ENCODE measurements at places on chromosomes 7 and 10.

GRCh38 chr7:46934198-46934825 lies 647.6 kb downstream of the TNS3 start:
- DNase-seq, result no peak

DNA sequence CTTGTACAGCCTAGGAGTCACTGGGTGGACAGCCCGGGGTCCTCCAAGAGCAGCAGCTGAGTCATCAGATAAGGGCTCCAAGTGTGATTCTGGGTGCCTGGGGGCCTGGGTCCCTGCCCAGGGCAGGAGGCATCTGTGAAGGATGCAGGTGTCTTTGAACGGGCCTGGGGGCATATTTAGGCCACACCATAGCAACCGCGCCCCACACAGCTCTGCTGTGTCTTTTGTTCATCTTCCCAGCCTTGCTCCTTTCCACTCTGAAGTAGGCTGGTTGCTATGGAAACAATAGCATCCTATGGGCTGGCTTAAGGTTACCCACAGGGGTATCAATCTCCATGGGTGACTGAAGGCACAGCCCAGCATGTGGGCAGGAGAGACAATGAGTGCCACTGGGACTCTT lies 324.7 kb downstream of the TCERG1L start:
- no peak for DNase-seq

DNA sequence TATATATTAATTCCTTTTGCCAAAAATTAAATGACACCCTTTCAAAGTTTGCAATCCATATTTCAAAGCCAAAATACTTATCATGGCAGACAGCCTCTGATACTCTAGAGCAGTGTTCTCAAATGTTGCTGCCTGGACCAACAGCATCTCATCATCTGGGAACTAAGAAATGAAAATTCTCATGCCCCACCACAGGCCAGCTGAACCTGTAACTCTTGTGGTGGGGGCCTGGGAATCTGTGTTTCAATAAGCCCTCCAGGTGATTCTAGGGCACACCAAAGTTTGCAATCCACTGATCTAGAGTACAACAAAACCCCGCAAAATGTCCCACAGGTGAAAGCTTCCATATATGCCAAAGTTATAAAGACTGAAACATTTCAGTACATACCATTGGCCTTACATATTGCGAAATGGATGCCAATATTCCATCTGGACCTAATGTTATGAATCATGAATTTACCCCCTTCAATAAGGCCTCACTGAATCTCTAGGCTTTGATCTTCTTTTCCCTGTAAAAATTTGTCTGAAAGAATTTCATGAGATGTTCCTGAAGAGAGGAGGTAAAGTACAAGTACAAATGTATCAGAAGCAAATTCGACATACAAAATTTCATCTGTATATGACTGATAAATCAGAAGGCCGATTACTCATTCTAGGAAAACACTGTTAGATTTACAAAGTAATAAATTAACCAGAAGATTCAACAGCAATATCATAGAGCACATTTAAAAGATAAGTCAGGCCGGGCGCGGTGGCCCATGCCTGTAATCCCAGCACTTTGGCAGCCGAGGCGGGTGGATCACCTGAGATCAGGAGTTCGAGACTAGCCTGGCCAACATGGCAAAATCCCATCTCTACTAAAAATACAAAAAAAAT lies 25.3 kb upstream of the EPC1 start:
- no peak for DNase-seq

DNA sequence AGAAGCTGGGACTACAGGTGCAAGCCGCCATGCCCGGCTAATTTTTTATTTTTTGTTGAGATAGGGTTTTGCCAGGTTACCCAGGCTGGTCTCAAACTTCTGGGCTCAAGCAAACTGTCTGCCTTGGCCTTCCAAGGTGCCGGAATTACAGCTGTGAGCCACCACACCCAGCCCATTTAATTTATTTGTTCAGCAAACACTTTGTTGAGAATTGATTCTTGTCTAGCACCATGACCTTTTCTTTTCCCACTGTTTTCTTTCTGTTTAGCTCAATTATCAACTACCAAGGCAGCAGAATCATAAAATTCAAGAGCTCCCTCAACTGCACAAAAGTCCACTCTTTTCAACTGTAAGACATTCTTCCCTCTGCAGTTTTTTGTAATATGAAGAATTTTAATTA lies 47.8 kb upstream of the PARD3 start:
- no peak for DNase-seq

DNA sequence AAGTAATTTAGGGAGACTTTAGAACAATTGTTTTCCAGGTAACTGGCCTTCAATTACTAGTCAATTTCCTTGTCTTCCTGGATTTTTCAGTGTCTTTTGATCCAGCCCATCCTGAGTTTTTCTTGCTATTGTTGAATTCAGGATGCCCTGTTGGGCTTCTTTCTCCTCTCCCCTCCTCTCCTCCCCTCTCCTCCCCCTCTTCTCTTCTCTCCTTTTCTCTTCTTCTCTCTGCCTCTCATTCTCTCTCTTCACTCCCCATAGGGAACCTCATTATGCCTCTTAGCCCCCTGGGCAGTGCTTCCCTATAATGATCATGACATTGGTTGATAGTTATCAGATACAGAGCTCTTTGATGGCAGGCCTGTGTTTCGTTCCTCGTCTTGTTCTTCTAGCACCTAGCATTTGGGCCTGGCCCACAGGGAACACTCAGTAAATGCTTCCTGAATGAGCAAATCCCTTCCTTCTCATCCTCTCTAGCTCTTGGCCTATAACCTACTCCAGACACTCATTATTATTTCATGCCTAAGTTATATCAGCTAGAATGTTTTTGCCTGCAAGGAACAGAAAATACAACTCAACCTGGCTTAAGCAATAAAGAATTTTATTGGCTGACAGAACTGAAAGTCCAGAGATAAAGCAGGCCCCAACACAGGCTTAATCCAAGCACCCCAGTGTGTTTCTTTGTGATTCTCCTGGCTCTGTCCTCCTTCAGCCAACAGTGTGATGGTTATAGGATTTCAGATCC lies 56.8 kb downstream of the CACNB2 start:
- no peak for DNase-seq

DNA sequence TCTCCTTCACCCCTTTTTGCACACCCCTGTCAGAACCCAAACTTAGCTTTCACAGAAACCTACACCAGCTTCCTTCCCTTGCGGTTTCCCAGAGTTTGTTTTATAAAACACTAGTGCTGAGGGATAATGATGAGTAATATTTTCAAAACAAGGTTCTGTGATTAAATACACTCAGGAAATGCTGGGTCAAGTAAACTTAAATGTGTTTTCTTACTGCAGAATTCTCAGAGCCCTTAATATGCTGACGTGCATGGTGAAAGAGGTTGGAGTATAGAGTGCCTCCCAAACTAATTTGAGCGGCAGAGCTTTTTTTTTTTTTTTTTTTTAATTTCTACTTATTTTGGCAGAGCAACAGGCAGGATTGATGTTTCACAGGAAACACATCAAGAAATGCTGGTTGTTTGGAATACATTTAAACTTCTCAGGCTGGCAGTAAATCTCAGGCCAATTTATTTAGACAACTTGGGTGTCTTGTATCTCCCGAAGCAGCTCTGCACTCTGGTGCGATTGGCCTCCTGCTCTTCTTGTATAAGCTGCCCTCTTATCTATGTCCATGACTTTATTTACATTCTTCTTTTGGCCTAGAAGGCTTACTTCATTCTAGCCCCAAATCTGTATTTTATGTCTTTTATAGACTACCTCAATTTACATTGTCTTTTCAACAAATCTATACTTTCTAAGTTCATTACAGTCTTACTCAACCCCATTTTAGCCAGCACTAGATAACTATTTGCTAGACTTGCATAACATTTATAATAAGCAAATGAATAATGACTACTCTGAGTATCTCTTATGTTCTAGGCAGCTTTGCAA lies 165.4 kb downstream of the BMPER start:
- no peak for DNase-seq

DNA sequence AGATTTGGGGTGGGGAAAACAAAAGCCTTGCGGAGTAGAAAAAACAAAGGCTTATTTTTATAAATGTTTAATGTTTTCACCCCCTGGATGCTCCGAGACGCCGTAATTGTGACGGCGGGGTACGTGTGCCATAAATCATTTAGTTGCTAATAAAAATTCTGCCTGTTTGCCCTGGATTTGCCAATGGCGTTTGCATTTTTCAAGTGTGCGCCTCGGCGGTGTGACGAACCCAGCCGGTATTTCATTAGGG lies 2.5 kb upstream of the TNRC18 start:
- DNase-seq, result no peak

Data from stimulated activated CD8-positive, alpha-beta memory T cell treated with anti-CD3 and anti-CD28 coated beads, Interleukin-7, amount 100 ng/mL, for 1 hour (primary cell).